GM12891 (cell line): ENCODE measurements at places on chromosomes 7 and 10.

GRCh38 chr10:124221356-124222317 is 128.2 kb upstream of the CHST15 start:
- DNase-seq: peak; percentile 53

DNA sequence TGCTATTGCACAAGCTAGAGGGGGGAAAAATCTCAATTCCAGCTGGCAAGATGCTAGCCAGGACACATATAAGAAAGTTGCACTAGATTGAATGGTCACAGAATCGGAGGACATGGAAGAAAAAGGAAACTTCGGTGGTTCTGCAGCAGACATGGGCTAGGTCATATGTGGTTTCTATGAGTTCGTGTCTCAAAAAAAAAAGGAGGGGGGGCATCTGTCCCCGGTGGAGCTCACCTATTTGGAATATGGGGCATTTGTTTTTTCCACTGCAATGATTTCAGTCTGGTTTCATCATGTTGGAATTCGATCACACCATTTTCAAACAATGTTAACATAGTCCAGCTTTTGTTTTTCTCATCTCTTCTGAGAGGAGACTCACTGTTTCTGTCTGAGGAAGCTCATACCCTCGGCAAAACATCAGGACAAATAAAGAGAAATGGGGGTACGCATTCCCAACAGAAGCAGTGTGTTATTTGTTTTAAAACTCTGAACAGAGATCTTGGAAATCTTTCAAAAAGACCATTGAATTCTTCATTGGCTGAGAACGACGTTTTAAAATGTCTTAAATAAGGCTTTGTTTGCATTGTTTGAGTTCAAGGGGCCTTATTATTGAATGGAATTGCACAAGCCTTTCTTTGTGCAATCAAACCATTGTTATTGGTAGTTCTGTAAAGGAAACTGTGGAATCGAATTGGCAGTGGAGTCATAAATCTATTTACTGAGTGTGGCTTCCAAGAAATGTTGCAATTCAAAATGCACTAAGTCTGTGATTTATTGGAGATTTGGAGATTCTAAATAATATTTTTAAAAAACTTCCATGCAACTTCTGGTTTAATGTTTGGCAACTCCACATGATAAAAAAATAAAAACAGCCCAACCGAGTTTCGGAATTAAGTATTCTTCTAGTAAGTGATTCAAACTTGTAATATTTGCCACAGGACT is 173.2 kb downstream of the RTKN2 start:
- DNase-seq: no peak

DNA sequence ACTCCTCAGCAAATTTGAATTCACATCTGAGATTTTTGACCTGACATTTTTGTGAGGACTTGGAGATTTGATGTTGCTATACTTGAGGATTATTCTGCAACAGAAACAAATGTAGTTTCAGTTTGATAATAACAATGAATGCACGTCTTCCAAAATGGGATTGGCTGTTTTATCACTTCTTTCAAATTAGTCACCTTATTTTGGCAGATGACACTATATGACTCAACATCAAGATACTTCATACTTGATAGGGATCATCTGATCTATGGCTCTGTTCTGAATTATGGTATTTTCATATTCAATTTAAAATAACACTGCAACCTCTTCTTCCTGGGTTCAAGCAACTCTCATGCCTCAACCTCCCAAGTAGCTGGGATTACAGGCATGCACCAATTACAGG is 24.2 kb downstream of the ARL5B start:
- no peak for DNase-seq

DNA sequence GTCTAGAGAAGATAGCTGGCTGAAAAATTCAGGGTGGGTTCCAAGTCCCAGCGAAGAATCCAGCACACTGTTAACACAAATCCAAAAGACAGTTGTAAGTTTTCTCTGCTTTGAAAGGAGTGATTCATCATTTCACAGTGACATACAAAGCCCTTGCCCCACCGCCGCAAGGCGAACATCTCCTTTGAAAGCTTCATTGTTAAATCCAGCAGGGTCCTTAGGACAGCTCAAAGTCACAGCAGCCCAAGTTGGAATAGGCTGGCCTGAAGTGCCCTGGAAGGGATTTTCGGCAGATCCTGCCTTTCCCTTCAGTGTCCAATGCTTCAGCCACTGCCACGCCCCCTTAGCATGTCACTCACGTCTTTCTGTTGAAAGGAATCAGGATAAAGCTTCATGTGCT is 526.1 kb downstream of the CALN1 start:
- DNase-seq: no peak
